ENCODE measurements at places on chromosomes 2 and 18.
A peak's percentile ranks its signal among the peaks of the same experiment; 100 is the strongest.

DNA sequence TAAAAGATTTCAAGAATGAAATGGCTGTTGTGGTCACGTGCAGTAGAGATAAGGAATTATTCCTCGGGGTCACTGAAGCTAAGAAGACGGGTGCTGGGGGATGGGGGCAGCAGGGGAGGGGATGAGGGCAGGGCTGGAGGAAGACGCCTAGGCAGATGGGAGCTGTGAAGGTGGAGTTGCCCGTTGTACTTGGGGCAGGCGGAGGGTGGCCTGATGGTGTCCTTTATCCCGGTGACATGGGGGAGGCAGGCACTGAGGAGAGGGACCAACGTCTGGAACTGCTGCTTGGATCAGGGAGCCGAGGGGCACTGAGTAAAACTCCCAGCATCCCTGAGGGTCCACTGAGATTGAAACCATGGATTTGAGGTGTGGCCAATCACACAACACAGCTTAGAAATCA lies 64.9 kb downstream of the ZCCHC2 start:
- DNase-seq = no peak

GRCh38 chr2:231287696-231288095 lies 89.3 kb downstream of the ARMC9 start:
- no peak for DNase-seq

GRCh38 chr2:33210626-33211025 lies 263.9 kb downstream of the LTBP1 start:
- no peak for DNase-seq

- DNase-seq = no peak
These were observed 5.4 kb upstream of the HK2 start for GRCh38 chr2:74828543-74828942.

- no peak for DNase-seq
These were observed 21.7 kb upstream of the IHH start for GRCh38 chr2:219082332-219082958.

- no peak for DNase-seq
These were observed 24.8 kb upstream of the TBC1D8 start for GRCh38 chr2:101175991-101176390.

DNA sequence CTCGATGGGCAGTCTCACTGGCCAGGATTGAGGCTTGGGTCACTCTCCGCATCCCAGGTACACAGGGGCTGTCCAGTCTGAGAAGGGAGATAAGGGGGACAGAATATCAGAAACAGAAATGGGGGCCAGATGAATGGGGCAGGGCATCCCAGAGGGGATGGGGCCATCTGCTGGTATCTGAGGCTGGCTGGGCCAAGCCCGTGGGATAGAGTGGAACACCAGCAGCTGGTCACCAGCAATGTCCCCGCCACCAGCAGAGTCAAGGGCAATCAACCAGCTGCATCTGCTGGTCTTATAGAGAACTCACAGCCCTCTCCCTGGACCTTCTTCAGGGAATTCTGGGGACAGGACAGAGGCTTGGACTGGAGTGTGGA lies 128.8 kb upstream of the HAAO start:
- DNase-seq = no peak

- DNase-seq = no peak
These were observed 32.1 kb upstream of the ID2 start for GRCh38 chr2:8649718-8650117.

DNA sequence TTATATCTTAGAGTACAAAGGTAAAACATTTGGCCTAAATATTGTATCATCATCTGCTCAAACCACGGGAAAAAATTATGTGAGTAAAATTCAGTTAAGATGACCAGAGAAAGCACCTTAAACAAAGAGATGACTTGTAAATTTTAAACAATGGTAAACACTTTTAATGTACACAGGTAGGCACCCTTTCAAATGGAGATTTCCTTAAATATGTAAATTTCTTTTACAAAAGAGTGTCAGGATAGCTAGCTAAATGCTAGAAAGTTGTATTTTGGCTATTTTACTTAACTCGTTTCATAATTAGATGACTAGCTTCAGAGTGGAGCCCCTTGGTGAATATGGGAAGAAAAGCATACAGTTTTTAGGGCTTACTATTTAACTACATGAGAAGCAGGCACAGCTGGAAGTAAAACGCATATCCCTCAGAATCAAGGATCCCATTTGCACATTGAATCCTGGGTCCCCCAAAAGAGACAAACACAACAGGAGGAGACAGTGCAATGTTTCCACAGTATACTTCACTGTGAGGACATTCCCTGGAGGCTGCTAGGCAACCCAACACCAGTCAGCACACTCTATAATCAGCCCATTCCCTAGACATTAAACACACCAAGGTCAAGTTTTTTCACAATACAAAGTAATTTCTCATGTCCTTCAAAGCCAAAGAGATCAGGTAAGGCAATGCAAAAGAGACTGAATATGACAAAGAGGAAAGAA lies 1154.4 kb downstream of the DPP10 start:
- DNase-seq = no peak

- no peak for DNase-seq
These were observed 36.2 kb downstream of the KIAA2012 start for GRCh38 chr2:202109139-202109736.

DNA sequence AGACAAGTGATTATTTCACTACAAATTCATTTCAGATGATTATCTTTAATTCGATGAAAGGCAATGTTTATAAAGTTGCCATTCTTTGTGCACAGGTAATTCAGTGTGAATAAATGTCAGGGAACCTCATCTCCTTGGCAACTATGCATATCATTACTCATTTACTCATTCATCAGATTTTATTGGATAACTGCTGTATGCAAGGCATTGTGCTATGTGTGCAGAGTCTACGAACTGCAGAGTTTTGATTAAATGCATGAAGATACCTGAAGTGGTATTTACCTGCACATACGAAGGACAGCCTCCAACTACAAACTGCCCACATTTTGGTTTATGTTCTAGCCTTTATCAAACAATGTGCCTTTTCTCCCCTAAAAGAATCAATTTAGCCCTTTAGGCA lies 3.5 kb downstream of the RND3 start:
- DNase-seq = no peak

DNA sequence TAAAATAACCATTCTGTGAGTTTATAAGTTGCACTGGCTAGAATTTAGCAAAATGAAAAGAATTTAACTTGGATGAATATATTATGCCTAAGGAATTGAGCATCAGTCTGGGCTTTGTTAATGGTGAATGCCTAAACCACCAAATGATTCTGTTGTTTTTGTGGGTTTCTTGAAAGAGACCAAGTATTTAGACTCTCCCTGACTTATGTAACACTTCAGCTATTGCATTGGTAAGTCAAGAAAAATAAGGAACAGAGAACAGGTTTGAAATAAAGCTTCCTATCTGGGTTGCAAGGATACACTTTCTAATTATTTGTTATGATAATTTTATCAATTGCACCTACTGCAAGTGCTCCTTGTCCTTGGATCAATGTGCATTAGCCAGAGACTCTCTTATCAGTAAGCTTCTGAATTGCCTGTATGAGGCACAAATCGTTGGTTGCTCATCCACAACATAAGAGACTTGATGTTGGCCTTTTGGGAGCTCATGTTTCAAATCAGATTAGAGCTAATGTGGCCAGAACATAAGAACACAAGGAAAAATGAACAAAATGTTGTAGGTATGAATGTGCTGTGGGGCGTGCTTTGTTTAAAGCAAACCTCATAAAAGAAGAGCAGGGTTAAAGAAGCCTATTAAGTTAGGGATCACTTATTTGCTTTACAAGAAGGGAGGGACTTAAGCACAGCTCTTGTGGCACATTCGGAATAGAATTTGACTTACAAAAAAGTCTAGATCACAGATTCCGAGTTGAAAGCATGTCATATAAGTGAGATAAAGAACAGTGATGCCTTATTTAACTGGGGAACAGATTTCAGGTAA lies 37.2 kb downstream of the PRKCE start:
- no peak for DNase-seq

DNA sequence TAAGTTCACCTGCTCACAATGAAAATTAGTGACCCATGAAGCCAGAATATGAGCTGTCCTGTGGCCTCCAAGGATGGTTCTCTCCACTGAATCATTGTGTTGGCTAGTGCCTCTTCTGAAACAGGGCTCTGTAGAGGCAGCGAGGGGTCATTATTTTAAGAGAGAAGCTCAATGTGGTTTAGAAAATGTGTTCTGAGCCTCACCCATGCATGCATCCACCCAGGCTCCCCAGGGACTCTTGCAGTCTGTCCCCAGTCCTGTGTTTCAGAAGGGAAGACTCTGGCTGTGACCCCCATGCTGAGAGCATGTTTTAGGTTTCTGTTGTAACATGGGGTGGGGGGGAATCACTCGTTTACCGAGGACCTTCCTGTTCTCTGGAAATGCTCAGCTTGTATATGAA lies 135.2 kb downstream of the RNF144A start:
- DNase-seq = no peak

DNA sequence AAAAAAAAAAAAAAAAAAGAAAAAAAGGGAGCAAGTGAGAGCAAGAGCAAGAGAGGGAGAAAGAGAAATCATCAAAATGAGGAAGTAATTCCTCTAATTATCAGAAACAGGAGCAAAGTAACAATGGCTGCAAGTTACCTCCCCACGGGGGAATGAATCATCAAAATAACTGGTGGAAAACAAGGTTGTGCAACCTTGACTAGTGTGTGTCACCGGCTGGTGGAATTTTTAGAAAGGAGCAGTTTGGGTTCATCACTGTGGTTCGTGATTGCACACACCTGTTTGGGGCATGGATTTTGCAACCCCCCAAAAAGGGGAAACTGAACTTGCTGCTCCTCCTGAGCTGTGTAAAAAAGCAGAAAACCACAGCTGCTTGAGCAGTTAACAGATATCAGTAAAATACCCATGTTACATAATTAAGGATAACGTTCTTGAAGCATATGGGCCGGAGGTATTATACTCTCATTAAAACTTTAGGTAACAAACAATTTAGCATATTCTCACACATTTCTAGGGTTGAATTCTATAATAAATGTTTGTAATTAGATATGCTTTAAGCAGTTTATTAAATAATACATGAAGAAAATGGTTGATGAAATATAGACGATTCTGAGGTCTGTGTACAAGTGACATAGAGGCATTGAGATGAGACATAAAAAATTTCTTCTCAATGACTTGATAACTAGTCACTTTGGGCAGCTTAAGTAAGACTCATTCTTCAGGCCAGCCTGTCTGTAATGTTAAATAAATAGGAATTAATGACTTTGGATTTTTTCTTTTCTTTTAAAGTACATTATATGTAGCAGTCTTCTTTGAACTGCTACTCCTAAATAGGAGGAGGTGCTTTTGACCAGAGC lies 184.2 kb upstream of the ZEB2 start:
- peak; percentile 17 for DNase-seq

GRCh38 chr18:22912835-22913234 lies 20.3 kb upstream of the RBBP8 start:
- DNase-seq = no peak

- no peak for DNase-seq
These were observed 184.3 kb upstream of the REV1 start for GRCh38 chr2:99674090-99674489.

GRCh38 chr2:150480971-150481830 lies 6.3 kb downstream of the RND3 start:
- DNase-seq = no peak

DNA sequence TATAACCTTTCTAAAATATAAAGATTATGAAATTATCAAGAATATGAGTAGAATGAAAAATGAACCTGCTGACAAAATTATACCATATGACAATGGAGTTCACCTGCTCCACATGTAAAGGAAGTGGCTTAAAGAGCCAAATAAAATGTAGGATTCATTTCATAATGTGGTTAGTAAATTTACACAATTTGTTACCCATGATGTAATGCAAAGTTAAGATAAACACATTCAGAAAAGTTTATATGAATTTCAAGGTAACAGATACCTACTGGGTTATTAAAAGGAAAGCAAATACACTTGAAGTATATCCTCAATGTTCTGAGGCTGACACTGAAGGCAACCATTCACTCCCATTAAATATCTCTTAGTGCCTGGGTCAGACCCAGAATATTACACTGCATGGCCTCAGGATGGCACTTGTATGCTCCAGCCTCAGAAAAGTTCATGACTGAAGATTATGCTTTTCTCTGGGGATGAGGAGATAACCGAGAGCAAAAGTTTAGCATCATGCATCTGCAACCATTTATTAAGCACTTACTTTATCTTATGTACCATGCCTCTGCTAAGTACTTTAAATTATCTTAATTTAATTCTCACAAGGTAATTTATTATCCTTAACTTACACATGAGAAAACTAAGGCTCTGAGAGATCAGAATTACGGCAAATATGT lies 6.2 kb downstream of the STRN start:
- no peak for DNase-seq

- no peak for DNase-seq
These were observed 28.1 kb downstream of the TMEM163 start for GRCh38 chr2:134690629-134691215.
